ENCODE measurements at places on chromosomes 7 and 10.

GRCh38 chr10:95363303-95363912 lies 72.6 kb upstream of the PDLIM1 start:
- no peak for DNase-seq

- DNase-seq: no peak
These were observed 117.9 kb upstream of the TMEM168 start for GRCh38 chr7:112908086-112908485.

DNA sequence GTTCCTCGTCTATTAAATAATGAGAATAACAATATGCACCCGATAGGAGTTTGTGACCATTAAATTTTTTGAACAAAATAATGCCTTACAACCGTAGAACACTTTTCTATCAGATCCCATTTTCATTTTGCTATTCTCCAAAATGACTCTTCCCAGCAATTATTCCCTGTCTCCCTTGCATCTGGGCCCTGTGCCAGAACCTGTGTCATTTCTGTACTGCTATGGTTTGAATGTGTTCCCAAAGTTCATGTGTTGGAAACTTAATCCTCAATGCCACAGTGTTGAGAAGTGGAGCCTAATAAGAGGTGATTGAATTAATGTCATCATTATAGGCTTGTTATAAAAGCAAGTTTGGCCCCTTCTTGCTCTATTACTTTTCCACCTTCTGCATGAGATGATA lies 33.2 kb upstream of the SMNDC1 start:
- DNase-seq: no peak

DNA sequence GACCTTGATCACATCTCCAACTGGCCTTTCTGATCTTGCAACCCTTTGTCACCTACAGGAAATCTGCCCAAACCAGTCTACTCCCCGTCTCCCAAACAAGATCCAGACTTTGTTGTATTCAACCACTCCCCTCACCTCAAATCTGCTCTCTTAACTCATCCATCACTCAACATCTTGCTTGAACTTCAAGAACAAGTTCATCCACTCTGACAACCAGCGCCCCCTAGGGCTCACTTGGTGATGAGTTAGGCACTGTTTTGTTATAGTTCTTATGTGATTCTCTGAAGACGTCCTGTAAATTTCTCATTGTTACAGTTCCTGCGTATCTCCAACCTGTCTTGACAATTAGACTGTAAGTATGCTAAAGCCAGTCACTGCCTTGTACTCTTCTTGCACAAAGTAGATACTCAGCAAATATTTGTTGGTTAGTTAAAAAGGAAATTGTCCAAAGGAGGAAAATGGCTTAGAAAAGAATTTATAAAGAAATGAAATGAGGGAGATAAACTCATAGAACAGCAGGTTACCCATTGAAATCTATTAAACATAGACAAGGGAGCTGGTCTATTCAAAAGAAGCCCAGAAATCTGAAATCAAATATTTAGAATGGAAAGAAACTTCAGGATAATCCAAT lies 5.3 kb downstream of the FRMD4A start:
- no peak for DNase-seq

GRCh38 chr7:157817944-157818700 lies 481.3 kb downstream of the DNAJB6 start:
- no peak for DNase-seq

DNA sequence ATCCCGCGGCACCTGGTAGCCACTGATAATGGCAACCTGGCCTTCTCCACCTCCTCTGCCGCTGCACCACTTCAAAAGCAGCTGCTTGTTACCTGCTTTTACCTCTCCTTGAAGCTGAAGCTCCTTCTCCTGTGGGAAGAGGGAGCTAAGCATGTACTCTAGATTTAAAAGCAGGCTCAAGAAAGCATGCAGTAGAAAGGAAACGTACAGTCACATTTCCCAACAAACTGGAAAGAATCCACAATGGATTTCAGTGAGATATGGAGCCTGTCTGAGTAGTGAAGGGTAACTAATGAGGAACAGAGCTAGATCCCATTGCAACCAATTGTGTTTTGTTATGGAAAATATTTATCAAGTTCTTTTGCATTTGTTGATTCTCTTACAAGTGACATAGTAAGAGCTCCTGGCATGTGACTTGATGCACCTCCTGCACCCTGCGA lies 457.4 kb upstream of the GALNT17 start:
- no peak for DNase-seq

DNA sequence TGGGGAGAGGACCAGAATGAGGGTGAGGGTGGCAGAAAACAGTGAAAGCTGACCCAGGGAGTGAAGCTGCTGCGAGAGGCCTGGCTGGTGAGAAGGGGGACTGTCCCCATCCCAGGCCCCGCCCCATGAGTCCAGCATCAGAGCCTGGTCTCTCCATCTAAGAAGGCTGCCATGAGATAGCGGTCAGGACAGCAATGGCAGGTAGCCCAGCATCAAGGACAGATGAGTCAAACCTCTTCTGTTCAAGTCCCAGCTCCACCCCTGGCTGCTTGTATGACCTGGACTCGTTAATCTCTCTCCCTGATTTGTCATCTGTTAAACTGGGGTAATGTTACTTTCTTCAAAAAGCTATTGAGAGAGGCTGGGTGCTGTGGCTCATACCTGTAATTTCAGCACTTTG lies 22.2 kb downstream of the GPNMB start:
- DNase-seq: no peak

- no peak for DNase-seq
These were observed 64.0 kb downstream of the LRRC4 start for GRCh38 chr7:127967281-127967680.

DNA sequence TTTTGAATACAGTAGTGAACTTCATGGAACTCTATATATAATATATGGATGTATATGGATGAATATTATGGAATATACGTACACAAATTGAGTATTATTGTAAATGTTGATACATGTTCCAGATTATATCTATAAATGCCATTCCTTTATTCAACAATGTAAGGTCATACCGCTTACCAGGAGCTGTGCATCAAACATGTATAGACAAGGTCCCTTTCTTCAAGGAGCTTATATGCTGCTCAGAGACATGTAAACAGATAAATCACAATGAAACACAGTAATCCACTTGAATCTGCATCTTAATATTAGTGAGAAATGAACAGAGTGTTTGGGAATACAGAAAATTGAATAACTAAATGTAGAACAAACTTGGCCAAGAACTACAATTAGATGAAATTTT lies 898 bp upstream of the SEM1 start:
- no peak for DNase-seq

- no peak for DNase-seq
These were observed 25.1 kb upstream of the PDK4 start for GRCh38 chr7:95621404-95621803.

GRCh38 chr7:140330128-140330527 lies 68.2 kb downstream of the SLC37A3 start:
- DNase-seq: no peak

DNA sequence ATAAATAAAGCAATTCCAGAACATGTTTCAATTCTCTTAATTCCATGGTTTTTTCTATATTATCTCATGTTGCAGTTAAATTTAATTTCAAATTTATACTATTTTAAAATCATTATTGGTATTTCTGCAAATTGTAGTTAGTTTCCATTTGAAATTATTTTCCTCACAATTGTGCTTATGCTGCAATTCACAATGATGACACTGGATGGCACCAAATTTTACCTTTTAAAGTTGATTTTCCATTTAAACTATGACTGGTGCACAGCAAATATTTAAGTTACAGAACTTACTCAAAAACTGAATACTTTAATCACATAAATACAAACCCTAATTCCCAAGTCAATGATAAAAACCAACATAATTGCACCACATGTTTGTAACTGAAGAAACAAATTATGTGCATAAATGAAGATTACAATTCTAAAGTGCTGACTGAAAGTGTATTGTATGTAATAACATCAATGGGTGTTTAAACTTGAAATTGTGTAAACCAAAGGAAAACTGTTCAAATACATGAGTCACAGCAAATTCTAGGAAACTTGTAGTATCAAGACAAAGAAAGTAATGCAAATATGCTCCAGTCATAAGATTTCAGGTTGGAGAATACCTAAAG lies 75.3 kb upstream of the AASS start:
- DNase-seq: no peak

Data from BJ (cell line).